ENCODE measurements at places on chromosomes 12 and 14. TPM values are rescaled to one million over a fixed set of nuclear protein-coding genes. Genes with fewer than 3 reads are reported as not detected.

Gene REM2
- not detected for total RNA-seq

Gene TDRD9
- 0.31 TPM for total RNA-seq

Gene NFATC4
- total RNA-seq: 54.5 TPM

Gene KRT85
- not detected for total RNA-seq

Gene NDRG2
- total RNA-seq: 54.0 TPM

Gene ZNF605
- 14.0 TPM for total RNA-seq

Gene PMEL
- 0.44 TPM for total RNA-seq

Data from cardiac ventricle fibroblast (primary cell).